ENCODE measurements at places on chromosomes 7 and 10. TPM values are rescaled to one million over a fixed set of nuclear protein-coding genes. Genes with fewer than 3 reads are reported as not detected.

GRCh38 chr7:37853468-37853867 is 5.1 kb downstream of the NME8 start:
- DNase-seq, result no peak

- no peak for DNase-seq
These were observed 182.3 kb upstream of the ADCY1 start for GRCh38 chr7:45391618-45392451.

Gene ANKRD1
- 0.53 TPM for polyA plus RNA-seq

GRCh38 chr10:63618552-63618951 is 97.4 kb downstream of the REEP3 start:
- DNase-seq, result no peak

GRCh38 chr7:47432671-47433563 is 149.0 kb downstream of the TNS3 start:
- DNase-seq, result no peak

Gene SPDYE16
- polyA plus RNA-seq, result not detected

DNA sequence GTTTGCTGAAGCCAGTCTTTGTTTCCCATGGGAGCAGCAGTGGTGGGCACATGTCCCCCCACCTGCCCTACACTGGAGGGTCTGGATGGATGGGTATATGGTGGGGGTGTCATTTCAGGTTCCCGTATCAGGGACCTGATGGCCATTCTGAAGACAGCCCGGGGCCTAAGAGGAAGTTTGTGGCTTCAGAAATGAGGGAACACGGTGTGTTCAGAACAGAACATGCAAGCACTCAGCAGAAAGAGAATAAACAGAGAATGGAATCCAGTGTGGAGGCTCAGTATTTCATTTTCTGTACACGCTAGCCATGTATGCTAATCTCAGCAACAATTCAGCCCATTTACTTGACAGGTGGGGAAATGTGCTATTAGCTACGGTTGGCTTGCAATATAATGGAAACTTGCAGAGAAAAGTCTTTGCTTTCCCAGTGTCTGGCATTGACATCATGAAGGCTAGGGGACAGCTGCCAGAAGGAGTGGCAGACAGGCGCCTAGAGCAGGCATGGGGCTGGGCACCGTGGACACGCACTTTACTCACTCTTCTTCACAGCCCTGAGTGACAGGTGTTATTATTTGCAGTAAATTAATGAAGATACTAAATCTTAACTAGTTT is 98.6 kb downstream of the ELMO1 start:
- no peak for DNase-seq

Gene SYNPO2L
- 0.02 TPM for polyA plus RNA-seq

DNA sequence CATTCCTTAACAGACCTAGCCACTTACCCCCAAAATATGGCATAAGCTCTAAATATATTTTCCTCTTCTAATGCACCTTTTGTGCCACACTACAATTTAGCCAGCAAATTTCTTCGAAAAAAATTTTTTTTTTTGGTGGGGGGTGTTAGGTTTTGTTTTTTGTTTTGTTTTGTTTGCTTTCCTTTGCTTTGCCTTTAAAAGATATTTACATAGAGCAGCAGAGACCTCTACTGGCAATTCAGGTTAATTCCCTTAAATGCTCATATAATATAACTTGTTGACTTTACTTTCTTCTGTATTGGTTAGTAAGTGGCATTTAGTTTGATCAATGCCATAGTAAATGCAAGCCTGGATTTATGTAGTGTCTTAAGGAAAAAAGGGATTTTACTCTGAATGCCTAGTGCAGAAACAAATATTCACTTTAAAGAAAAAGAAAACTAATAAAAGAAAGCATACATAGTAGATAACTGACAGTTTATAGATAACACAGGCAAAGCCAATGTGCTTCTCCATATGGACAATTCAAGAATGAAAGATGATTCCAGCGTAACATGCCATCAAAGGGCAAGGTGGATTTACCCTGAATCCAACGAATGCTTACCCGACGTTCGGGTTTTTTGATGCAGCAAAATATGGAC is 1250.6 kb downstream of the GATA3 start:
- DNase-seq, result no peak

DNA sequence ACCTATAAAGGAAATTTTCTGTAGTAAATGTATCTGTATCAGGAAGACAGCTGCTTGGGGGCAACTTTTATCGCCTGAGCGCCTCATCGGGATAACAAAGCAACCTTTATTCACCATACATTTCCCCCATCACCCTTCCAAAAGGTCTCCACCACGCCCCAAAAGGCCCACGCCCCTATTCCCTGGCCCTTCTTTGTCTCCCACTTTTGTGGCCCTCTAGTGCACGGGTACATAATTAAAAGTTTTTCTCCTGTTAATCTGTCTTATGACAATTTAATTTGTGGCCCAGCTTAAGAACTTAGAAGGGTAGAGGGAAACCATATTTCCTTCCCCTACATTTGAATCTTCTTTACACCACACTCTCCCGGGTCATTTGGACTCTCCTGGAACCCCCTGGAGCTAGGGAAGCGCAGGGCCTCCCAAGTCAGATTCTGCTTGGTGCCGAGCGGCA is 625 bp downstream of the RP9 start:
- no peak for DNase-seq

DNA sequence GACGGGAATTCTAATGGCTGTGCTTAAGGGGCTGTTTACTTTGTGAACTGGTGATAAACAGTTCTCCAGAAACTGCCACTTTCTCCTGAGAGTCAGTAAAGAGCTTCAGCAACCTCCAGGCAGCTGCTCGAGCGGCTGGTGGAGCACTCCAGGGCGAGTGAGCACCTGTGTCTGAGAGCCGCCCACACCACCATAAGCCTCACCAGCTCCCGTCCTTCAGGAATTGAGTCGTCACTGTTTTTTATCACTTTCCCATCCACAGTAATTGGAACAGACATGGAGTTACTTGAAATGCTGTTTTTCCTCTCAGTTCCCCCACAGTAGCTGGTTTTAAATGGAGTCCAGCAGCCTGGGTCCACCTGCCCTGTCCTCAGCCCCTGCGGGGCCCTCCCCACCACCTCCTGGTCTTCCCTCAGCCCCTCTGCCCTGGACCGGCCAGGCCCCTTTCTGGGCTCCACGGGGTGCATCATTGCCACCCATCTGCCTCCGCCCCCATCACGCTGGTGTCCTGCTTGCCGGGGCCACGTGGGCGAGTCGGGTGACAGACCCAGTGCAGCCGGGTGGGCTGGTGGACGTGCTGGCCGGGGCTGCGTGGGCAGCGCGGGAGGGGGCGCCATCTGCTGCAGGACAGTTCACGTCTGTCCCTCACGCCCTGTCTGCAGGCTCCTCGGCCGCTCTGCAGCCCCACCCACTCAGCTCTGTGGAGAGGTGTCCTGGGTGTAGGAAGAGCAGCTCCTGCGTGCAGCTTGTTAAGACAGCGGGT is 56.0 kb downstream of the NKX6-2 start:
- no peak for DNase-seq

DNA sequence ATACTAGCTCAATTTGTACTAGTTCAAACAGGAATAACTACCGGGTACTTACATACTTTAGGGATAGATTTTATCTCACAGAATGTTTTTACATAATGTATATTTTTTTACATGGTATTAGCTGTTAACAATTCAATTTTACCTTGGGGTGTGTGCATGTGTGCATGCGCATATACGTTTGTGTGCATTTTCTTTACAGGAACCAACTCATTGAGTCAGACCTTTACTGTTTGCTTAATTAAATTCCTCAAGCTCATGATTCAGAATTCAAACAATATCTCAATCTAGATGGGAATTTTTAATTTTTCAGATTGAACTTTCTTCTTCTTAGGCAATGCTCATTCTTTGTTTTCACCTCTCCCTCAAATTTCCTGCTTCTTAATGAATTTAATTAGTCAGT is 24.7 kb upstream of the WASL start:
- no peak for DNase-seq

Gene THAP5
- polyA plus RNA-seq, result 8.4 TPM

- DNase-seq, result no peak
These were observed 130.5 kb downstream of the WDR37 start for GRCh38 chr10:1186683-1186990.

Gene TSPAN12
- 3.4 TPM for polyA plus RNA-seq

DNA sequence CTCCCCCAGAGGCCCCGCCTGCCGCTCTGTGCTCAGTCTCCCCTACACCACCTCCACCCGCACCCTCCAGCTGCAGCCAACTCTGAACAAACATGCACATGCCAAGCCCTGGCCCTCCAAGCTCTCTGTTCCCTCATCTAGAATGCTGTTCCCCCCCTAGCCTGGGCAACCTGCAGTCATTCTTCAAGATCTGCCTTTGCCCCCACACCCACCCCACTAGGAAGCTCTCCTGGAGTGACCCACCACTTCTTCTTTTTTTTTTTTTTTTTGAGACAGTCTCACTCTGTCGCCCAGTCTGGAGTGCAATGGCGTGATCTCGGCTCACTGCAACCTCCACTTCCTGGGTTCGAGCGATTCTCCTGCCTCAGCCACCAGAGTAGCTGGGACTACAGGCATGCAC is 13.7 kb downstream of the MYL10 start:
- DNase-seq, result no peak

DNA sequence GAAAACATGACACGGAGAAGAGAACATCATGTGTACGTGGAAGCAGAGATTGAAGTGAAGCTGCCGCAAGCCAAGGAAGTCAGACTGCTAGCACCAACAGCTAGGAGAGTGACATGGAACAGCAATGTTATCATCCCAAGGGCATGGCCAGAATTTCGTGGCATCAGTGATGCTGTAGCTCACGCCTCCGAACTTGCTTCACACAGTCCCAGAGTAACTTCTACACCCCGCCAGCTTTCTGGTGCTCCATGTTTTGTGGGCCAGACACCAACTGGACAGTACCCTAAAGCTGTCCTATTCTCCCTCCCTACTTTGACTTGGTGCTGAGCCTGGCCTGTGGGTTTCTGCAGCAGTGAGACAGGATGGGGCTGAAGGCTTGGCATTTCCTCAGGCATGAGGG is 33.0 kb upstream of the EMX2 start:
- DNase-seq, result no peak

GRCh38 chr7:12540850-12541249 is 29.7 kb upstream of the SCIN start:
- no peak for DNase-seq

DNA sequence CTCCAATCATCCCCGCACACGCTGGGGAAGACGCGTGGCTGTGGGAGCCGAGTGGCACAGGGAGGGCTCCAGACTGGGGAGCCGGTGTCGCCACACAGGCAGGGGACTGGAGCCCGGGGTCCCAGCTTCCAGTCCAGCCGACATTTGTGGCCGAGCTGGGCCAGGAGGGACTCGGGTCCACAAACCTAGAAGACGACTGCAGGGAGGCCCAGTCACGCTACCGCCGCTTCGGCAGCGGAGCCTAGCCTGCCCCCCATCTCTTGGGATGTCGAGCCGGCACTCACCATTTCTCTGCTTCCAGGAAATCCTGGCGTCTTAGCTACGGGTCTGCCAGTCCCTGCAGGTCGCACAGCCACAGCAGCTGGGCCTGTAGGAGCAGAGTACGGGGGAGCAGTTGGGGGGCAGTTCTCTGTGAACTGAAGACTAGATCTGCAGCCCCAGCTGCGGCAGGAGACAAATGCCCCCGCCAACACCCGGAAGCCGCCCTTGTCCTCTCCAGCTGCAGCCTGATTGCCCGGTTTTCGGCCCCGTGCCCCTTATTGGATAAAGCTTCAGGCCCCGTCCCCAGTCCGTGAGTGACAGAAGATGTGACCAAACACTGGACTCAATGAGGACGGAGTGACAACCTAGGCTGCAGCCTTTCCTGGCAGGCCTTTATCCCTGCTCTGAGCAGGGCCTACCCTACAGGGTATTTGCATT is 270.7 kb downstream of the ZNF33B start:
- peak; percentile 41 for DNase-seq

Gene HOXA5
- 48.3 TPM for polyA plus RNA-seq

DNA sequence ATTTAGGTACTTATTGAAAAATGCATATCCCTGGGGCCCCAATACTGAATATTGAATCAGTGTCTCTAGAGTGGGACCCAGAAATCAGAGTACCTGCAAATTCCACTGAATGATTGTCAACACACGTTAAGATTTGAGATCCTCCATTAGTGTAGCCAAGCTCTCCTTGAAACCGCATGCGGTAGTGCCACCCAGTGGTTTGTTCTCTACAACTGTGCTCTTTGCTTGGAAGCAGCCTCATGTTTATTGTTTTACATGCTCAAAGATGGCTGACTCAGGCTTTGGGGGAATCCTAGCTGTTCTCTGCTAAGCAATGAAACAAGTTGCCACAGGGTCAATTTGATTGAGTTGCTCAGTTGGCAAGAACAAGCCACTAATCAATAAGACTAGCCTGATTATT is 340.2 kb upstream of the CELF2 start:
- DNase-seq, result peak; percentile 49

Gene ASZ1
- polyA plus RNA-seq, result 0.05 TPM

DNA sequence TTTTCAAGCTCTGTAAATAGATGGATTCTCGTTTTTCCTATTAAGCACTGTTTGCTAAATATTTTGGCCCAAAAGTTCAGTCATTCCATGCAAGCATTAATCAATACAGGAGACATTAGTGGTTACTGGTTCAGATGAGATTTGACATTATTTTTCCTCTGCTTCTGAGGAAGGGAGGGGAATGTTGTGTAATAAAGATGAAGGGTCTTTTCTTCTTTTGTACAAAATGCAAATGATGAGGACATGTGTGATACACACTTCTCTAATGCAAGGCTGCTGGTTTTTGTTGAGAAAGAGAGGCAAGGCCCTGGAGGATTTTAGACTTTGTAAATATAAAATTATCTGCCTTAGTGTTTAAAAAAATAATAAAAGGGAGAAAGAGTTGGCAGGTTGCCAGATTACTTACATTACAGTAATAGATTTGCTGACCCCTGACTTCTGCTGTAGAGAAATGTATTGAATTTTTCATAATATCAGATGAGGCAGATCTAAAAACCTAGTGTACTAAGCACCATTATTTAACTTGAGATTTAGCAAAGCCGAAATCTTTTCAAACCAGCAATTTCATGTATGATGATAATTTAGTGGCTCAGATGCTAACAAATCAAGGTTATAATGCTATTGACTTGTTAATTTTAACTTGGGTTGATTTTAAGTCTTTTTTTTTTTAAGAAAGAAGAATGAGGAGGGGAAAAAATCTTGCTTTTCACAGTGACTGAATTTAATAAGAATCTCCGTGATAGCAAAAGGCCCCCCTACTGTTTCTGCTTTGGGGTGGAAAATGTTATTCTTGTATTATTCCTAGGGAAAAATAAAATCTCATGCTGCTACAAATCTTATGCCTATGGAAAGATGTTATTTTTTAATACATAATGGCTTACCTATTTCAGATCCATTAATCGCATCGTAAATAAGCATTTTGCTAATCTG is 180.1 kb downstream of the ARID5B start:
- DNase-seq, result no peak

Gene RTKN2
- 1.0 TPM for polyA plus RNA-seq

GRCh38 chr7:482521-483083 is 37.0 kb downstream of the PDGFA start:
- no peak for DNase-seq

Gene PRKAR2B
- 13.0 TPM for polyA plus RNA-seq

Gene TAS2R4
- polyA plus RNA-seq, result 0.26 TPM

Gene KCND2
- polyA plus RNA-seq, result 0.27 TPM

DNA sequence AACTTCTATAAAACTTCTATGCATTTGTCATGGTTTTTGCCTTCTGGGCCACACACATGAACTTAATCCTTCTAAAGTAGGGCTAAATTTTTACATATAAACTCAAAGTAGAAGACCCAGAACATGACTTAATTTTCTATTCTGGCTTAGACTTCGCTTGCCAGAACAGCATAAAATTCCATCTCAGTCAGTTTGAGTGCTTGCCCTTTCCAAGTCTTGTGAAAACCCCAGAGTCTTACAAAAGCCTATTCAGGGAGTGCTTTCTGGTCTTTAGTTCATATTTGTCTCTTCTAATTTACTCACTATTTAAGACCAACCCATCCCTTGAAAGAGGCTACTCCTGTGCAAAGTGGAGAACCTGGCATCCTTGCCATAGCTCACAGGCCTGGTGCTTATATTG is 201.6 kb upstream of the MEOX2 start:
- no peak for DNase-seq

GRCh38 chr7:94414481-94414880 is 19.8 kb downstream of the COL1A2 start:
- DNase-seq, result no peak

All from AG04450 (cell line).